ENCODE measurements at places on chromosomes 7 and 10.

GRCh38 chr10:24642921-24643678 is 80.6 kb downstream of the ARHGAP21 start:
- DNase-seq: peak; percentile 86

DNA sequence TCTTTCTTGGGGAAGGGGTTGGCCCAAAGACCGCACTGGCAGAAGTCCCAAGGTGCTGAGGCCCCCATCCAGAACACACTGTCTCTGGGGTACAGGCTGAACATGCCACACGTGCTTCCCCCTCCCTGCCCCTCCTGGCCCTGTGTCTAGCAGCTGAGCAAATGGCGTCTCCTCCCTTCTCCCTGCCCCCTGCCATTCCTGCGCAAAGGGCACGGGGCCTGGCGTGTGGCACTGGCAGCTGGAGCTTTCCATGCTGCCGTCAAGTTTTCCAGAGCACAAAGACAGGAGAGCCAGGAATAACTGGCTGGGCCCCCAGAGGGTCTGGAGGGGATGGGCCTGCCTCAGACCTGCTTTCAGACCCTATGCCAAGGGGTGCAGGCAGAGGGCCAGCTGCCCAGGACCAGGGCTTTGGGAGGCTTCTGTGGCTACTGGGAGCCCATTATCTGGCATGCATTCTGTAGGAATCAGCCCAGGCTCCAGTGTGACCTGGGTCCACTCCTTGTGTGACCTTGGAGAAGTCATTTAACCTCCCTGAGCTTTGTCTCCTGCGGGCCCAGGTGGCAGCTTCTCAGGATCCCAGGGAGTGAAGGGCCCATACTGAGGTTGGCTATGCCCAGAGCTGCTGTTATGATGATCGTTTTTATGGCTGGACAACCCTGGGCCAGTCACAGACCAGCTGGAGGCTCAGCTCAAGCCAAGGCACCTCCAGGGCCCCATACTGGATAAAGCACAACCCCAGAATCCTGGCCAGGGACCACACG is 710 bp upstream of the LDB3 start:
- DNase-seq: no peak

DNA sequence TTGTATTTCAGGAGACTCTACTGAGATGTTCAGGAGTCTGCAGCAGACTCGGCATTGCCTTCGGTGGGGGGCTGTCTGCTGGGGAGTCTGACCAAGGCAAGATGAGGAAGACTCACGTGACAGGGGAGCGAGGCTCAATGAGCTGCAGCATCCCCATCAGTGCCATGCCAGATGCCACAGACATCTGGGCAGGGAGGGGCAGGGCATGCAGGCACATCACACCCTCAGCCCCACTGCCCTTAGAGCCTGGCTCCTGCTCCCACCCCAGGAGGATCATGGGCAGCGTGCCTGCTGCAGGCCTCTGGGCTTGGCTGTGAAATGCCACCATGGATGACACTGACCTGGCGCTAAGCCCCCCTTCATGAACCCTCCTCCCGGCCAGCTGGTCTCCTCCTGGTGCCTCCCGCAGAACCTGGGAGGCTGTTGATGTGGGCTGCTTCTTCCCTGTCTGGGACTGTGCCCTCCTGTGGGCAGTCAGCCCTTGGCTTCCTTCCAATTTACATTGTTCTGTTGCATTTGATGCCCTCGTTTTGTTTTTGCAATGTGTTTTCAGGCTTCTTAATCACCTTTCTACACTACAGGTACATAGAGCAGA is 235.0 kb downstream of the PAXIP1 start:
- no peak for DNase-seq

DNA sequence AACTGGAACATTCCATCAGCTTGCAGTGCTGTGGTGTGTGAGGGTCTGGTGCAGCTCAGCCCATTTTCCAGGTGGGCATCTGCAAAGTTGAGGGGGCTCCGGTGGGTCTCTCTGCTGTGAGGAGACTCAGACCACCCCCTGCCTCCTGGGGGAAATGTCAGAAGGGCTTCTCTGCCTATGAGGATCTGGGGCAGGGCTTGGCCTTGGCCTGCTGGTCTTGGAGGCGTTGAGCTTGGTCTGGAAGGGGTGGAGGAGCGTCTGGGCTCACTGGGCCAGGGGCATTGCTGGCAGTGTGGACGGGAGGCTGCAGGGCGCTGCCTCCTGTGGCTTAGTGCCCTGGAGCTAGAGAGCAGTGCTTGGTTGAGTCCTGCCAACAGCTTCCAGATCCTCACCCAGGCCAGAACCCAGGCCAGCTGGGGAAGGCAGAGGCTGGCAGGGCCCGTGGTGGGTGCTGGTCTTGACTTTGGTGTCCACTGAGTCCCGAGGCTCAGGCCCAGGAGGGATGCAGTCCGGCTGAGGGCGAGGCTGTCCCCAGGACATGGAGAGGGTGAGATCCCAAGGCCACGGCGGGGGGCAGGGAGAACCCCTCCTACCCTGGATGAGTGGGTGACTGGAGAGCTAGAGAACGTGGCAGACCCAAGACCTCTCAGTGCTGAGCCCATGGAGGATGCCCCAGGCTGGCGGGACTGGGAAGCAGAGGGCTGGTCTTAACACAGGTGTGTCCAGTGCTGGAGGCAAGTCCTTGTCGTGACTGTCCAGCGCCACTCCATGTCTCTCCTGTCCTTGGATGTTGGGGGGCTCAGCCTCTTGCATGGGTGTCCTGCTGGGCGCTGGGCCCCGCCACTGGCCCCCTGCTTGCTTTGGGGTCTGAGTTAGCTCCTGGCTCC is 2.8 kb downstream of the SPRN start:
- DNase-seq: no peak

- peak; percentile 58 for DNase-seq
Observed at GRCh38 chr7:47474937-47475879, 106.7 kb downstream of the TNS3 start.

All from dermis blood vessel endothelial cell (primary cell).